DMS 273 treated with DMSO at 0.1 percent for 48 hours (cell line): ENCODE measurements at places on chromosomes 6 and 20.

- DNase-seq = no peak
Observed at GRCh38 chr6:92132457-92132856, 1286.9 kb downstream of the EPHA7 start.

DNA sequence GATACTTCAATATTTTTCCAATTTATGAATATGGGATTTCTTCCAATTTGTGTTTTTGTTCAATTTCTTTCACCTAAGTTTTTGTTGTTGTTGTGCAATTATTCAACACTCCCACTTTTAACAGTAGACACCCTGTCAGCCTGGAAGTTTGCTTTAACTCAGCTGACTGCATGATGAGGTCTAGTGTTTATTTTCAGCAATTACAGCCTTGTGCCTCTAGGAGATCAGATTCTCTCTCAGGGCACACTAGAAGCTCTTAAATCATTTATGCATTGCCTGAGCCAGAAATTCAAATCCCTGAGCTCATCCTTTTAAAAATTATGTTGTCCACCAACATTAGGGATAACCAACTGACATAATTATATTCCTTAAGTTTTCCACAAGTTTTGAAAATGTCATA, 85.7 kb downstream of the MRAP2 start:
- DNase-seq = no peak

GRCh38 chr20:29741594-29741893, 1515.9 kb upstream of the DEFB115 start:
- DNase-seq = no peak

GRCh38 chr6:45900808-45901752, 114.6 kb downstream of the CLIC5 start:
- DNase-seq = no peak

- no peak for DNase-seq
Observed at GRCh38 chr6:144289006-144289405, 3.9 kb downstream of the UTRN start.

DNA sequence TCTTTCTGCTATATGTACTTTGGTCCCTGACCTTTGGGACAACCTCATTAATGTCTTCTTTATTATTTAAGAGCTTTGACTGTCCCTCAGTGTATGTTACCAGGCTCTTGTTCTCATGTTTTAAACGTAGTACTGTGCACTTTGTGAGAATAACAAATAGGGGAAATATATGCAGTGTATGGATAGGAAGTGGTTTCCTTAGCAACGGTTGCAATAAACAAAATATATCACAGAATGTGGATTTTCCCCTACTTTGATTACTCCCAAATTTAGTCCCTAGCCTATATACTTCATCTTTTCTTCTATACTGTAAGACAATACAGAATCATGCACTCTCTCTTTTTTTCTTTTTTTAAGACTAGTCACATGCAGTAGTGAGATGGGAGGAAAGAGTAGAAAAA, 123.8 kb upstream of the AKIRIN2 start:
- DNase-seq = no peak

- no peak for DNase-seq
Observed at GRCh38 chr6:116307001-116307400, 27.3 kb upstream of the TSPYL1 start.

- no peak for DNase-seq
Observed at GRCh38 chr6:35219683-35220326, 6.0 kb downstream of the SCUBE3 start.

GRCh38 chr6:75430631-75431325, 62.8 kb downstream of the FILIP1 start:
- DNase-seq = no peak

DNA sequence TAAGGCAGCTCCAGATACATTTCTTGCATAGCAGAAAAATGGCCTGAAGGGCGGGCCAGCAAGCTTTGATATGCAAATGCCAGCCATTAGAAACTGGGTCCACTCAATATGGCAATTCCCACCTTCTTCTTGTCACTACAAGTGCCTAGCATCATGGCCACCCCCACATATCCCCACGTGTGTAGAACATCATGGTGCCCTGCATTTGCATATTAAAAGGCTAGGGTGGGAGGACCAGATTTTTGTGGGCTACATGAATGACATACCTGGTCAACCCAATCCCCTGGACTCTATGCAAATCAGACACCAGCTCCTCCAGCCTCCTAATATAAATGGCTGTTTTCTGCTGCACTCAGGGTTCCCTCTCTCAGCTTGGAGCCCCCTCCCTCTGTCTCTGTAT, 31.7 kb downstream of the PLN start:
- DNase-seq = no peak

DNA sequence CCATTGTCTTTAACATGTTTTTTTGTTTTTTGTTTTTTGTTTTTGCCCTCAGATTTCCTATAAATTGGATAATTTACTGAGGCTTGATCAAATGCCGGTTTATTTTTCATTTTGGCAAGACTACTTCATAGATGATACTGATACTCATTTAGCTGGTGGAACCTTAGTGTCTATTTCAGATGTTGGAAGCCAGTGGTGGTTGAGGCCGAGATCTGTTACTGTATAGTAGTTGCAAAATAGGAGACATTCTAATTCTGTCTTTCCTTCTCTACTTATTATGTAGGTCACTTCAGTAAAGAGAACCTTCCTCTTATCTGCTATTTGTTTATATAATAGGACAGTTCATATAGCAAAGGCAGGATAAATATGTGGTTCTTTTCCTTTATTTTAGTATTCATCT, 63.4 kb downstream of the STXBP5 start:
- DNase-seq = no peak
